ENCODE measurements at places on chromosomes 13 and 19. TPM values are rescaled to one million over a fixed set of nuclear protein-coding genes. Genes with fewer than 3 reads are reported as not detected.

Gene ZC3H13
- total RNA-seq = 33.1 TPM

Gene ZNF223
- 6.5 TPM for total RNA-seq

DNA sequence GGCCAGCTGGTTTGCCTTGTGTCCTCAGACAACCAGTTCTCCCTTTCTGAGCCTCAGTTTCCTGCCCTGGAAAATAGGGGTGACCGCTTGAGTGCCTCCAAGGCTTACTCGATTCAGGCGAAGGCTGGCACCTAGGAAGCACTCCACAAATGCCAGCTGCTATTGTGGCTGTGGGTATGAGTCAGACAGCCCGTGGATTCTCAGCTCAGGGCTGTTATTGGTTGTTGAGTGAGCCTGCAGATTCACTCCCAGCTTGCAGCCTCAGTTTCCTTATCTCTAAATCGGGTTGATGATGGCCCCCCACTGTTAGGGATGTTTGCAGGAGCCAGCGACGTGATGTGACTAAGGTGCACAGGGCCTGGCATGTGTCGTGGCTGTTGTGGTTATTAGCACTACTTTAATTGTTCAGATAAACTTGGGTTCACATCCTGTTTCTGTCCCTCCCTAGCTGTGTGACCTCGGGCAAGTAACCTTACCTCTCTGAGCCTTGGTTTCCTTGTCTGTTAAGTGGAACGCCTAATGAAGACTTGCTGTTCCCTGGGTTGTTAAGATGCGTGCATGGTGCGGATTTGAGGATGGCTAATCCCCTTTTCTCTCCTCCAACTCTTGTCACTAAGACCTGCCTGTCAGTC is 2.4 kb downstream of the MARK4 start:
- peak; percentile 16 for DNase-seq

Gene PCSK4
- 2.2 TPM for total RNA-seq

GRCh38 chr13:109366525-109366924 is 419.9 kb downstream of the IRS2 start:
- no peak for DNase-seq

GRCh38 chr19:1863638-1864479 is 480 bp upstream of the KLF16 start:
- DNase-seq = peak; percentile 91

Measured in fibroblast of the aortic adventitia (primary cell).